ENCODE measurements at places on chromosomes 5 and 9.

DNA sequence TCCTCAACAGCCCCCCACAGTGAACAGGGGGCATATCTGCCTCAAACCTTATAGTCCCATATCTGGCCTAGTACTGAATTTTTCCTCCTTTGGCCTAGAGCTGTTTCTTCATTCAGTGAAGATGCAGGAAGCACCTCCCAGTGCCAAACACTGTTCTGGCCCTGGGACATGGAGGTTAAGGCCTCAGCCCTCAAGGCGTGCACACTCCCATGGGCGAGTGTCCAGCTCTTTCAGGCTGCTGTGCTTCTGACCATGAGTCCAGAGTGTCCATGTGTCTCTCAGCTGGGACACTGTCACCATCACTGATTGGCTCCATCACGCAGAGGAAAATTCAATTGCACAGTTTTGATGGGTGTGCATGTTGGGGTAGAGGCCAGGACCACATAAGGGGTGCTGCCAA is 151.5 kb downstream of the PAX5 start:
- no peak for DNase-seq

DNA sequence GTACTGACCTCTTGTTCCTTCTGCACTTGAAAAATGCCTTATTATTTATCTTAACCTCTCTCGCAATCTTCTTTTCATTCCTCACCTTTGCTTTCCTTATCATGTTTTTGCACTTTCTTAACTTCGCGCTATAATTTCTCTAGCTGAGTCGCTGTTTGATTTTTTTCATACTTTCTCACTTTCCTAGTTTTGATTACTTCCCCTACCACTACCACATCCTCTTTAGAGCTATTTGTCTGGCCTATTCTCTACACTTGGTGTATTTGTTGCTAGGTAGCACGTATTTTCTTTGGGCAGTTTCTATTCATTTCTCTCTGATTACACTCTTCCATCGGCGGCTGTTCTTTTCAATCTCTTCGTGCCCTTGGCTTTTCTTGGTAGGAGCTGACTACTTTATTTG is 611.8 kb downstream of the BNC2 start:
- no peak for DNase-seq

- DNase-seq = no peak
Measured at GRCh38 chr5:130624805-130625204, 540.3 kb downstream of the HINT1 start.

GRCh38 chr5:113660206-113660605 is 146.7 kb downstream of the YTHDC2 start:
- no peak for DNase-seq

GRCh38 chr9:128243215-128244018 is 32.4 kb downstream of the GOLGA2 start:
- DNase-seq = no peak

- no peak for DNase-seq
Measured at GRCh38 chr5:98585661-98586310, 187.7 kb upstream of the RGMB start.

GRCh38 chr5:109195667-109196066 is 214.1 kb downstream of the PJA2 start:
- no peak for DNase-seq

DNA sequence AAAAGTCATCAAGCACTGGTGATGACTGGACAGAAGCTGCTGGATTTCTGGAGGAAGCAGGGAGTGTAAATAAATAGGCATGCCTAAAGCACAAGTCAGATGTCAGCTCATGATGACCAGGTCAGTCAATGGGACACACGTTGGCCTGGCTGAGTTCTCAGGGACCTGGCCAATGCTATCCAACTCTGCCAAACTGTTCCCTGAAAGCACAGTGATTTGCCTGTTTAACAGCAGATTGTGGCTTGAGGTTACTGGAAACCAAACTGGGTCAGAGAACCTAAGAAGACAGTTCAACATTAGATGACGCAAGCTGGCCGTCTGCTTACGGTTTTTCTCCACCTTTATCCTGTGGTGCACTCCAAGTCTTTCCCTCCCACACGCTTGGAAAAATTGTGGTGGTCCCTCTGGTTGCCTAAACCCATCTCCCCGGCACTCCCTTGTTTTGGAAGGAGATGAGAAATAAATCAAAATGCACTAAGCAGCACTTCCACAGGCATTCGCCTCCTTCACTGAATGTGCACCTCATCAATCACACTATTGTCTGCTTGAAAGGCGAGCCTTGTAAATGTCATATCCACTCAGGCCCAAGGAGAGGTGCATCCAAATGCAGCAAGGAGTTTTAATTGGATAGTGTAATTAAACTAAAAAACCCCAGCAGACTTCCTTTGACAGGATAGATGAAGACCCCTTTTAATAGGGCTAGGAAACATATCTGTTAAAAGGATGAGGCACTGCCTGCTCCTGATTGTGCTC is 199.4 kb downstream of the GAPVD1 start:
- DNase-seq = no peak

All from 8988T (cell line).